WERI-Rb-1 (cell line): ENCODE measurements at places on chromosomes 1 and 21.
A peak's percentile ranks its signal among the peaks of the same experiment; 100 is the strongest.

DNA sequence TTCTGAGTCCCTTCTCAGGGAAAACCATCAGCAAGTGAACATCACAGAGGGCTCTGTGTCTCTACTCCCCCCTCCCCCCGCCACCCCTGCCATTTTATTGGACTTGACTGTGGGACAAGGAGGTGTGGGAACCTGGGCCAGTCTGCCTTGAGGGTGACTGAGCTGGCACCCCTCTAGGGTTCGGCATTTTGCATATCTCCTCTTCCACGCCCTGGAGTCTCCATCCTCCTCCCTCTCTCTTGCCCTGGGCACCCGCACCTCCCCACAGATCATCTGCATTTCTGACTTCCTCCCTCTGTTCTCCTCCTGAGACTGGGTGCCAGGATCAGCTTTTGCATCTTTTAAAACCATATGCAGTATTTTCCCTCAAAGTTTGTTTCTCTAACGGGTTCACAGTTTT, 107.1 kb upstream of the ERRFI1 start:
- DNase-seq, result no peak

DNA sequence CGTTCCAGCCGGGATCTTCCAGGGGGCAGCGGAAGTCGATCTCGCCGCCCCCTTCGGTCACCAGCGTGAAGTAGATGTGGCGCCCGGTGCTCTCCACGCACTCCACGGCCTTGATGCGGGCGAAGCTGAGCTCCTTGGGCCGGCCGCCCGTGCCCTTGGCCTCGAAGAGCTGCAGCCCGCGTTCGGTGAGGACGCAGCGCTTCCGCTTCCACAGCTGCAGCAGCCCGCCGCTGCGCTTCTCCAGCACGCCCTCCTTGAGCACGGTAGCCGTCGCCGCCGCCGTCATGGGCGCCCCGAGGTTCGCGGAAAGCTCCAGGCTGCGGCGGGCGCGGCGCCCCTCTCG, 516 bp downstream of the PHLDA3 start:
- DNase-seq, result peak; percentile 59

- DNase-seq, result no peak
Measured at GRCh38 chr1:229251185-229251584, 19.7 kb upstream of the RAB4A start.

DNA sequence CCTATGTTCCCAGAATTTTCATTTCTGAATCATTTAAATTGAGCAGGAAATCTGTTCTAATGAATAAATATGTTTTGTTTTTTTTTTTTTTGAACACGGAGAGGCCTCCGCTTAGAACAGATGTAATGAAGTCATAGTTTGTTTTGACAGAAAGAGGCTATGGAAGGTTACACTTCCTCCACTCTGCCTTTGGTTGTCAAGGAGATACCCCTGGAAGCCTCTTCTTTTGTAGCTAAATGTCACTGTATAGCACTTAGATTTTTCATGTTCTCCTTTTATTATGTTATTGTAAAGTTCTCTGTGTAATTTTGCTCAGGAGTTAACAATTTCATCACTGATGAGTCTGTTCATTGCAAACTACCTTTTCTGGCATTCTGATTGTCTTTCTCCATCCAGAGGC, 22.7 kb upstream of the GNG12 start:
- DNase-seq, result no peak

- no peak for DNase-seq
Measured at GRCh38 chr21:31961027-31961426, 88.2 kb downstream of the HUNK start.

- no peak for DNase-seq
Measured at GRCh38 chr1:109883248-109883955, 27.2 kb upstream of the CSF1 start.

DNA sequence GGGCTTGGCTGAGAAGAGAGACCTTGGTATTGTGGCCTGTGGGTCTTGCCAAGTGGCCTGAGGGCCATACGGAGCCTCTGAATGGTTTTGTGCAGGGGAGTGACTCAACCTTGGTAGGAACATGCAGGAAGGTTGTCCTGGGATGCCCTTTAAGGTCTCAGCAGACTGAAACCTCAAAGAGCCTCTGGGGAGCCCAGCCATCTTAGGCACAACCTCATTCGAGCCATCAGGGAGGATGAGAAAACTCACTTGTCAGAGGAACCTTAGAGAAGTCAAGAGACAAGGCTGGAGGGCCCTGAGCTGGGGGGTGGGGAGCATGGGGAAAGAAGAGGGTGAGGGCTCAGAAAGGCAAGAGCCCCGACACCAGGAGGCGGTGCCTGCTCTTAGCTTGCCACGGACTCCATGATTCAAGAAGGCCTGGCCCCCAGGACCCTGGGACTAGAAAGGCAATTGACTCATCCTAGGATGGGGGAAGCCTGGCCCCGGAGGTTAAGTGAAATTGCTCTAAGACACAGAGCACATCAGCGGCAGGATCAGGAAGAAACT, 13.0 kb downstream of the IFI6 start:
- DNase-seq, result peak; percentile 18

- DNase-seq, result no peak
Measured at GRCh38 chr1:208433971-208434370, 189.8 kb upstream of the PLXNA2 start.

DNA sequence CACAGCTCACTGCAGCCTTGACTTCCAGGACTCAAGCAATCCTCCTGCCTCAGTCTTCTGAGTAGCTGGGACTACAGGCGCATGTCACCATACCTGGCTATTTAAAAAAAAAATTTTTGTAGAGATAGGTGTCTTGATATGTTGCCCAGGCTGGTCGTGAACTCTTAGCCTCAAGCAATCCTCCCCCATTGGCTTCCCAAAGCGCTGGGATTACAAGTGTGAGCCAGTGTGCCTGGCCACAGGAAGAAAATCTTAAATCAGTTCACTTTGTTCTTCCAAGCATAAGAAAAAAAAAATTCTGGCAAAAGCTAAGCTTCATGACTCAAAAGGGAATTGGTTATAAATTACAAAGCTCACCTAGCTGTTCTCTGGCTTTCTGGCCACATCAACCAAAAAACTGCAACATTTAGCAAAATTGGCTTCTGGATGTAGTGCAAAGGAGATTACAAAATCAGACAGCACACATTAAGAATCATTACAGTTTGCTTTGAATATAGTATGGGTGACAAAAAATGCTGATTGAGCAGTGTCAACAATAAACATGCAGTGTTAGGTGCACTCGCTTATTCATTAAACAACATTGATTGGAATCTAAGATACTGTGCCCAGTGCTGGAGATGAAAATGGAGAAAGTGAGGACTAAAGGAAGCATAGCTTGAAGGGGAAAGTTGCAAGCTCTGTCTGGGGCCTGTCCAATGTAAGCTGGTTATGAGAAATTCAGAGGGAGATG, 76.7 kb downstream of the KCTD3 start:
- no peak for DNase-seq

DNA sequence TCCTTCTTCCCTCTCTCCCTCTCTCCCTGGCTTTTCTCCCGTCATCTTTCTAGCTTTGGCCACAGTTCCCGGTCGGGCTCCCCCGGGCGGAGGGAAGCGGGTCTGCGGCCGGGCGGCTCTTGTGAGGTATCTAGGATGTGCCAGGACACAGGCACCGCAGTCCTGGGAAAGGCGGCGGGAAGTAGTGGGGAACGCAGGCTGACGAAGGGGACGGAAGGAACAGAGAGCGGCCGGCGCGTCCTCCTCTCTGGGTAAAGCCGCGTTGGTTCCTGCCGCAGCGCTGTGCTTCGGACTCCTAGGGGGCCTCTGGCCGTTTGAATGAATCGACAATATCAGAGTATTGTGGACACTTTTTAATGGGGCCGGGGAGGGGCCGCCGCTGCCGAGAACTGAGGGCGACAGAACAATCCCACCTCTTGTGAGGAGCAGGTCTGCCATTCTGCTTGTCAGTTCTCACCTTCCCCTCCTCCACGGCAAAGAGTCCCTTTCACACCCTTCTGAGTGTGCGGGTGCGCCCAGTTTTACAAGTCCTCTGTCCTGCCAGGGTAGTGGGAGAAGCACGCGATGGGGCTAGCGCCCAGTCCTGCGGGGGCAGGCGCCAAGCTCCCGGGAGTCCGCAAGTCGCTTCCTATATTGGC, 1.2 kb upstream of the LHX9 start:
- peak; percentile 99 for DNase-seq

DNA sequence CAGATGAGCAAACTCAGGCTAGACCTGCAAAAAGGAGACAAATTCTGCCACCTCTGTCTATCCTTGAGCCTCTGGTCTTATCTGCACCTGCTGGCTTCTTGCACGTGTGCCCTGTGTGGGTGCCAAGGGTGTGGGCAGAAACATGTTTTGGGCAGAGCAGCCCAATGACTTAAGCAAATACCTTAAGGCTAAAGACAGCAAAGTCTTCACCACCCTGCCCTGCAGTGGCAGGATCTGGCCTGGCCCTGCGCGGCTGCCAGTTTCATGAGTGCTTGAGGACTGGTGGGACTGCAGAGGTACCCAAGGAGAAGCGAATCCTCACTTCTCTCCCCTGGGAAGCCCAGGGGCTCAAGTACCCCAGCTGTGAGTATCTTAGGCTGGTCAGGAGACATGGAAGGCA, 3.8 kb upstream of the SLC26A9 start:
- DNase-seq, result no peak

GRCh38 chr1:222326710-222327036, 221.2 kb downstream of the HHIPL2 start:
- no peak for DNase-seq

- no peak for DNase-seq
Measured at GRCh38 chr1:184813528-184814089, 59.0 kb upstream of the EDEM3 start.

- no peak for DNase-seq
Measured at GRCh38 chr1:183585038-183585437, 5.2 kb downstream of the NCF2 start.

DNA sequence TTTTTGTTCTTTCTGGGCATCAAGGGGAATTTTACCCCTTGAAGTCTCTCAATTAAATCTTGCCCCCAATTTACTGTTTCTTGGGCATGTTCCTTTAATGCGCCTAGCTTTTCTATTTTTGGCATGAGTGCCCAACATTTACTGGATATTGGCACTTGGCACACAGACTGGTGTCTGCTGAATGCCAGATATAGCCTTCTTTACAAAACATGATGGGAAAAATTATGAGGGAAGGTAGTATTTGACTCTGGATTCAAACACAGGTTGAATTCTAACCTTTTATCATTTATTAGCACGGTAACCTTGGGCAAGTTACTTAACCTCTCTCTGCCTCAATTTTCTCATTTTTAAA, 88.3 kb upstream of the GPR52 start:
- no peak for DNase-seq

DNA sequence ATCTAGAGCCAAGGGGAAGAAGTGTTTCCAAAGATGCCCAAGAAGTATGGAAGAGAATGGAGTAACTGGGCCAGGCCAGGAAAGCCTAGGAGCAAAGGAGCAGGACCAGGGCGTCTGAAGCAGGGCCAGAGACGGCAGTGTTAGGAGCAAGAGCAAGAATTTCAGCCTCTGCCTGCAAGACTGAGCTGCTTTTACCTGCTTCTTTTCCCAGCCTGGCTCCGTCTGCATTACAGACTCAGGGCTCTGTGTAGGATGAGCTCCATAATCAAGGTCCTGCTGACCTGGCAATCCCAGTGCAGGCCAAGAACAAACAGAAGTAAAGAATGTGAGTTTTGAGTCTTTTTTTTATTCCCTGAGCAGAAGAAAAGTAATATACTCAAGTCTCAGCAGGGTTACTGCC, 10.1 kb downstream of the FMO1 start:
- DNase-seq, result no peak

DNA sequence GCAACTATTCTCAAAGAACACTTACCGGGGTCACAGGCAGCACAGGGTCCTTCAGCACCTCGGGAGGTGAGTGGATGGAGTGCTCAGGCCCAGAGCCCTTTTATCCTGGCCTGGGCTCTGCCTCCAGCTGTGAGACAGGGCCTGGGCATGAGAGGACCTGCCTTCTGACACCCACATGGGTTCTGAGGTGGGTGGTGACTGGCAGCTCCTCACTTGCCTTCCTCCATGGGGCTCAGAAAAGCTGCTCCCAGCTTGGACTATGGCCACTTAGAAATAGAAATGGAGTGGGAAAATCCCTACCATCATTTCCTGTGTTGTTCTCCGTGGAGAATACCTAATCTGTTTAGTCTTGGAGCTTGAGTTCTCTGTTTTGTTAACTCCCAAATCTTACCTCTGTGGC, at the start of gene LCE1C:
Gene LCE1C (minus strand): TSS at position 76 of the 400 bp plus-strand sequence. CDS start 1,173 bp downstream, outside the sequence.
- no peak for DNase-seq

DNA sequence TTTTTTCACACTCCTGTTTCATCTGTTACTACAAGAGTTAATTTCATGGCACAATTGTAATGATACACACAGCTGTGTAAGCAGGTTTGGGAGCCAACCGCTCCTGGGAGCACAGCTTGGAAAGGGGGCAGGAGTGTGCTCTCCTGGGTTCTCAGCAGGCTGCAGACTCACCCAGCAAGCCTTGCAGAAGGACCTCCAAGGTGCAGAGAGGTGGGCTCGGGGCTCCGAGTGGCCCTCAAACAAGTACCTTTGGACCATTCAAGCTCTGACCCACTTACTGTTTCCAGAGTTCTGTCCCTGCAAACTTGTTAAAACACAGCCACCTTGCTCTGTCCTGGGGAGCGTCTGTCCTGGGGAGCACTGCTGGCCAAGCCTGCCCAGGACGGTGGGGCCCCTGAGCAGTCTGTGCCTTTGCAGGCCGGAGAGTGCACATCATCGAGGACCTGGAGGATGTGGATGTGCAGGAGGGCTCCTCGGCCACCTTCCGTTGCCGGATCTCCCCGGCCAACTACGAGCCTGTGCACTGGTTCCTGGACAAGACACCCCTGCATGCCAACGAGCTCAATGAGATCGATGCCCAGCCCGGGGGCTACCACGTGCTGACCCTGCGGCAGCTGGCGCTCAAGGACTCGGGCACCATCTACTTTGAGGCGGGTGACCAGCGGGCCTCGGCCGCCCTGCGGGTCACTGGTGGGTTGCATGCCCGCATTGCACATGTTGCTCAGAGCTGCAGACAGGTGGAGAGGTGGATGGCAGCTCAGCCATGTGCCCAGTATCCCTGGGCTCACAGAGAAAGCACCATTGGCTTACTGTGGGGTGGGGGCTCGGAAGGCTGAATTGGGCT, 78.0 kb downstream of the OBSCN start:
- DNase-seq, result no peak

DNA sequence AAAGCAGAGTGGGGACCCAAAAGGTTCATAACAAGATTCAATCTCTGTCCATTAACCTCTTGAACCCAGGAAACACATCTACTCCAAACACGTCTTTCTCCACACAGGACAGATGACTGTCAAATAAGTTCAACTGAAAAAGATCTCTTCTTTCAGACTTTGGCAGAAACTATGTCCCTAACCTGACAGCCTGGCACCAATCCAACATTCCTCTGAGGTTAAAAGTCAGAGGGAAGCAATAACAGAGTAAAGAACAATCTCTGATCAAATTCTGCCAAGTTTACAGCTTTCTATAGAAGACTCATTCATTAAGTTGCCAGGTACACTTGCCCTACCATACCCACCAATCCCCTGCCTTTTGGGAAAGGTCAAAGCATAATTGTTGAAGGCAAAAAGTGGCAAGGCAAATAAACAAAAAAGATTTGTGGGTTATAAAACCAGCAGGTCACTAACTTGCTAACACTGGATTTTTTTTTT, 31.9 kb downstream of the OTUD7B start:
- no peak for DNase-seq

GRCh38 chr1:36950604-36951291, 83.6 kb downstream of the GRIK3 start:
- peak; percentile 52 for DNase-seq
